ENCODE measurements at places on chromosomes 1 and 21. TPM values are rescaled to one million over a fixed set of nuclear protein-coding genes. Genes with fewer than 3 reads are reported as not detected.

NUDT17 gene
- 2.3 TPM for total RNA-seq

CRYBG2 gene
- total RNA-seq, result not detected

CASZ1 gene
- 0.18 TPM for total RNA-seq

HMGCL gene
- total RNA-seq, result 31.9 TPM

KCNE2 gene
- not detected for total RNA-seq

LCE1B gene
- total RNA-seq, result not detected

MLLT11 gene
- 5.3 TPM for total RNA-seq

- no peak for DNase-seq
Measured at GRCh38 chr1:116352349-116352813, 20.7 kb upstream of the ATP1A1 start.

DNA sequence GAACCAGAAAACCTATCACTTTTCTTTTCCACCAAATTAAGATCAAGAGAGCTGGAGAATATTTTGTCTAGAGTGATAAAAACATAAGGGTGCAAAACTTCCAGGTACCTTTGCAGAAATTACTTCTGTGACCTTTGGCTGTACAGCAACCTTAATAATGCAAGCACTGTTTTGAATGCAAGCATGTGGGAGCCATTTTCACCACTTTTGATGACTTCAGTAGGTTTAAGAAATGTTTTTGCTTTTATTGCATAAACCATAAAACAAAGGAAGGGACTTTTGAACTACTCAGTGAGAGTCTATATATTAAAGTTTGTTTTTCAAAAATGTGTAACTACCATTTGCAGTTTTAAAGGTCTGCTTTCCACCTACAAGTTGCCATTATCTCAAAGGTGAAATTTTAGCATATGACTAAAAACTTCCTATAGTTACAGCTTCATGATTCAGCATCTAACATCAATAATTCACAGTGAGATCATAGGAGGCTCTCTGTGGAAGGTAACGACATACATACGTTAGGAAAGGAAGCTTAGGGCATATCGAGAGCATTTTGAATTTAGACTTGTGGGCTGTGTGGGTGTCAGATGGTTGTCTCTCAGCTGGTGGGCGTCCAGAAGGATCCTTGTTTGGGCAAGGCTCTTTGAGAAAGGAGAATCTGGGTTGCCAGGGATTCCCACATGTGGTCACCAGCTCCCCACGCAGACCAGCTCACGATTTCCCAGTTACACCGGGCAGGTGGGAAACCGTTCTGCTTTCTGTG lies 1.1 kb upstream of the GADD45A start:
- peak; percentile 79 for DNase-seq

DNA sequence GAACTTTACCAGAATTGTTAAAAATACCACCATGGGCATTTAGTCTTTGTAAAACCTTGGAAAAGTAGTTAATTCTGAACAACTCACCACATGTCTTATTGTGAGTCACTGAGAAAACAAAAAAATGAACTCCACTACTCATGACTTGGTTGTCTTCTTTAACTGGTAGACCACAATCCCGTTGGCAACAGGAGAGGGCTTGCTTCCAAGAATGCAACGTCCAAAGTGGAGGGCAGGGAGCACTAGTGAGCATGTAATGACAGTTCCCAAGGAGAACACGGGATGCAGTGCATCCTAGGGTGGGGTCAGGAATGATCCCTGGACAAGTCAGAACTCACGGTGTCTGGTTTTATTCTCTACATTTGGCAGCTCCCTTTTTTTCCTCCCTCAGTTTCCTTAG lies 15.2 kb upstream of the HMCN1 start:
- peak; percentile 92 for DNase-seq

- no peak for DNase-seq
Measured at GRCh38 chr1:56920591-56921001, 45.2 kb downstream of the C8B start.
